ENCODE measurements at places on chromosomes 1 and 21. TPM values are rescaled to one million over a fixed set of nuclear protein-coding genes. Genes with fewer than 3 reads are reported as not detected.

TDRD5 gene
- total RNA-seq, result not detected

- no peak for DNase-seq
Measured at GRCh38 chr1:25760871-25761270, 39.1 kb upstream of the SELENON start.

GRCh38 chr21:42248241-42248640, 29.3 kb downstream of the ABCG1 start:
- DNase-seq, result no peak

GJA4 gene
- 0.24 TPM for total RNA-seq

DNA sequence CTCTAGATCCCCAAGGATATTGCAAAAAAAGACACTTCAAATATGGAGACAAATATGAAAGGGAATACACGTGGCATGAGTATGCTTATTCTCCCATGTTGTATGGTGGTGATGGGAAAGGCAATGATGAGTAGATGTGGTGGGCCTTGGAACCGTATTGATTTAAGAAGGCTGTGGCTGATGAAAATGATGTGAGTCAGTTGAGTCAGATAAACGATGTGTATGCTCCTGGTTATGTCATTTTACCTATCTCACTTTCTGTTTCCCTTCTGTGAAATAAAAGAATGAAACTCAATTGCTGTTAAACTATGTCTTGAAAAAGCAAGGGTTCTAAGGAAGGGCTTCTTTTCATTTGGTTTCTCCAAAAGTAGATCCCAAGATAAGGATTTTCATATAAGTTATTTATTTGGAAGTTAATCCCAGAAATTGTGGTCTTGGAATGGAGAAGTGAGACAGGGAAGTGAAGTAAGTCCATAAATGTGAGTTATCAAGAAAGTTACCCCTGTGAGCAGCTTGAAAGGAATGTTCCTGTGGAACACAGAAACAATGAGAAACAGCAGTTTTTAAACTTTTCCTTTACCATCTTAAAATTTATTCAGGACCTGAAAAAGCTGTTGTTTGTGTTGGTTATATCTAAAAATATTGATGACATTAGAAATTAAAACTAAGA, 292.0 kb downstream of the DUSP10 start:
- peak; percentile 29 for DNase-seq

SYPL2 gene
- not detected for total RNA-seq

DNA sequence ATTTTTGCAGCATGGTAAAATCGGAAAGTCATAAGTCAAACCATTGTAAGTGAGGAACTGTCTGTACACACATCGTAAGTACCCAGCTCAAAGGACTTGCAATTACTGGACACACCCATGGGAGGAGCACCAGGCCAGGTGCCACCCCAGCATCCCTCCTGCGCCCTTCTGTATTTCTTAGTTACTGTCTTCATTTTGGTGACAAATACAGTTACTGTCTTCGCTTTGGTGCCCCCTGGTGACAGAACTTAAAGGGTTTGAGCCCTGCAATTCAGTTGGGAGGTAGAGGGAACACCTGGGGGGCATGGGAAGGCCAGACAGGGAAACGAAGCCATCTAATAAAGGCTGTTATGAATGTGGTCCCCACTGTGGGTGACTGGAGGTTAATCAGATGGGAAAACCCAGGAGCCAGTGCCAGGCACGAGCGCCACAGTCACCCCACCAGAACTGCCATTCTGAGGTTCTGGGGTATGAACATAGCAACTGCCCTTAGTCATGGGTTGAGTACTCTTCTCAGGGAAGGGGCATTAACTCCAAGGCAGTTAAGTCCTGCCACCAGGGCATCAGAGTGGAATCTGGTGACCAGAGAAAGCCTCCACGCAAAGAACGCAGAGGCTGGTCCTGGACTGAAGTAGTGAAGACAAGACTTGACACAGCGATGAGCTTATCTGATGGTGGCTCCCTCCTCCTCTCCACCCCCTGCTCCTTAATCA, 612.9 kb downstream of the PTPRU start:
- DNase-seq, result peak; percentile 68

IFI16 gene
- total RNA-seq, result 288 TPM

DNA sequence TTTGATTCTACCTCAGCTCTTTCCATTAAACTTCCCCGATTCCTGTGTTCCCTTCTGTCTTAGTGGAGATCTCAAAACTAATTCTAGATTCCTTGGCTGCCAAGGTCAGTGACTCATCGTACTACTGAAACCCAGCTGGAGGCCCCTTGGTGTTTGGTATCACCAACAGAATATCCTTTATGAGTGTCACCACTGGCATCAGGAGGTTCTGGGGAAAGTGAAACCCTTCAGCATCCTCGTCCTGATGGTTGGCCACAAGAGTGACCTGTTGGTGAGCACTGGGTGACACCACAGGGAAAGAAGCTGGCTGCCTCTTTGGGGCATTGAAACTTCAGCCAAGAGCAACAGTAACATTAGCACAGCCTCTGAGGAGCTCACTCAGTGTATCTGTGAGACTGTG, 9.6 kb downstream of the RAB42 start:
- peak; percentile 30 for DNase-seq

- no peak for DNase-seq
Measured at GRCh38 chr1:231702804-231703203, 76.2 kb downstream of the DISC1 start.

- DNase-seq, result no peak
Measured at GRCh38 chr1:32890516-32891240, 4.4 kb downstream of the HPCA start.

GRCh38 chr1:58312461-58312860, 234.1 kb downstream of the OMA1 start:
- DNase-seq, result no peak

AMIGO1 gene
- total RNA-seq, result 1.5 TPM

GRCh38 chr1:99717005-99717404, 49.4 kb downstream of the FRRS1 start:
- no peak for DNase-seq

GRCh38 chr1:4690951-4691675, 36.7 kb downstream of the AJAP1 start:
- no peak for DNase-seq

OR14K1 gene
- not detected for total RNA-seq

DNA sequence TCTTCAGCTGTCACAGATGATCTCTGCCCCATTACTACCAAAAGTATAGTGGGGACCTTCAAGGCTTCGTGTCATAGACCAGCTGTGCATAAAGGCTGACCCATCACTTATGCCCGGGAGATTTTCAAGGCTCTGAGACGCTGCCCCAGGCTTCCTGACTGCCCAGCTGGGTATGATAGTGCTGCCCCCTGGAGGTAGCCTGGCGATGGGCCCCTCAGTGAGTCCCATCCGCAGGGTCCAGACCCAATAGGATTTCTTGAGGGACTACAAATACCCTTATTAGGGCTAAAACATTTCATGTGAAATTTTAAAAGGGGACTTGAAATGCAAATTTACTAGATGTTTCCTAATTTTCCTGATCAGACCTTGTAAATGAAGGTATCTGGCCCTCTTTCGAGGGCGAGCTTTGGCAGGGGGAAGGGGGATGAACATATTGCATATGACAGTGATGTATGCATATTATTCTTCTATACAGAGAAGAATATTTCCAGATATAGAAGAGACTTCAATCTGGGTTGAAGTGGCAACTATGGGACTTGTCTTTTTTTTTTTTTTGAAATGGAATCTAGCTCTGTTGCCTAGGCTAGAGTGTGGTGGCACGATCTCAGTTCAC, 11.7 kb upstream of the FCMR start:
- DNase-seq, result peak; percentile 83

NBPF4 gene
- not detected for total RNA-seq
